ENCODE measurements at places on chromosomes 12 and 14.
A peak's percentile ranks its signal among the peaks of the same experiment; 100 is the strongest.

DNA sequence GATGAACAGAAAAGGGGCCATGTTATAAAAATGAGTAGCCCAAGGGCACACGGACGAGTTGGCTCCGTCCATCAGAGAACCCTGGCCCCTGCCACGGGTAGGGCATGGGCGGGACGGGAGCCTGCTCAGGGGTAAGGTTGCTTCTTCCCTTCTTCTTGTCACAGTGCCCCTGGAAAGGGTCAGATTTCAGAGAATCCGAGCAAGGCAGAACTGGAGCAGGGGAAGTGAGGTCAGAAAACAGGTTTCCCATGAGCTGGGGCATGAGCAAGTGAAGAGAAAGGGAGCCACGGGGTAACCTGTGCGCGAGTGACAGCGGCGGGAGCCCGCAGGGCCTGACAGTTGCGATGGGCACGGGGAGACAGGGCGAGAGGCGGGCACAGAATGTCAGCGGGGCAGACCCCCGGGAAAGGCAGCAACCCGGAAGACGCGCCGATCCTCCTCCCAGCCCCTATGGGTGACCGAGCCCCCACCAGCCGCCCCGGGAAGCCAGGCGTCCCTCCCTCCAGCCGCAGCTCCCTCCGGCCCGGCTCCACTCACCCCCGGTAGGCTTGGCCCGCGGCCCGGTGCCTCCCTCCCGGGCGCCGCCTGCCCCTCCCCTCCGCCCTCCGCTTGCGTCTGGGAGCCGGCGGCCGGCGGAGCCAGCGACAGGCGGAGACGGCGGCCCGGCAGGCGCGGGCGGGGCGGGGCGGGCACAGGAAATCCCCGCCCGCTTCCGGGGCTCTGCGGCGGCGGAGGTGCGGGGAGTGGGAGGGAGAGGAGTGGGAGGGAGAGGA lies at the start of gene ZNF641:
Gene ZNF641, minus strand, starts transcription at position 671 of the 773 bp plus-strand sequence. CDS start 2,829 bp downstream, outside the sequence.
- DNase-seq, result peak; percentile 94

DNA sequence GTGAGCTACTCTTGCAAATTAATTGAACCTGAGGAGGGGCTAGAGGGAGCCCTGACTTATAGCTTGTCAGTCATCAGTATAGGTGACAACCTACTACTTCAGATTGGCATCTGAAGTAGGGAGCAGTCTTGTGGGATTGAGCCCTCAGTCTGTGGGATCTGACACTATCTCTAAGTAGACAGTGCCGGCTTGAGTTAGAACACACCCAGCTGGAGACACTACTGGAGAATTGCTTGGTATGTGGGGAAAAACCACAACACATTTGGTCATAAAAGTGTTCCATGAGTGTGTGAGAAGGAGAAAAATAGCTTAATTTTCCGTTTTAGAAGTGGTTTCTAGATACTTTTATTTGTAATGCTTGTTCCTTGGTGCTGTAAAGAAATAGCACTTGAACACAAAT lies 30.5 kb upstream of the DDHD1 start:
- no peak for DNase-seq

DNA sequence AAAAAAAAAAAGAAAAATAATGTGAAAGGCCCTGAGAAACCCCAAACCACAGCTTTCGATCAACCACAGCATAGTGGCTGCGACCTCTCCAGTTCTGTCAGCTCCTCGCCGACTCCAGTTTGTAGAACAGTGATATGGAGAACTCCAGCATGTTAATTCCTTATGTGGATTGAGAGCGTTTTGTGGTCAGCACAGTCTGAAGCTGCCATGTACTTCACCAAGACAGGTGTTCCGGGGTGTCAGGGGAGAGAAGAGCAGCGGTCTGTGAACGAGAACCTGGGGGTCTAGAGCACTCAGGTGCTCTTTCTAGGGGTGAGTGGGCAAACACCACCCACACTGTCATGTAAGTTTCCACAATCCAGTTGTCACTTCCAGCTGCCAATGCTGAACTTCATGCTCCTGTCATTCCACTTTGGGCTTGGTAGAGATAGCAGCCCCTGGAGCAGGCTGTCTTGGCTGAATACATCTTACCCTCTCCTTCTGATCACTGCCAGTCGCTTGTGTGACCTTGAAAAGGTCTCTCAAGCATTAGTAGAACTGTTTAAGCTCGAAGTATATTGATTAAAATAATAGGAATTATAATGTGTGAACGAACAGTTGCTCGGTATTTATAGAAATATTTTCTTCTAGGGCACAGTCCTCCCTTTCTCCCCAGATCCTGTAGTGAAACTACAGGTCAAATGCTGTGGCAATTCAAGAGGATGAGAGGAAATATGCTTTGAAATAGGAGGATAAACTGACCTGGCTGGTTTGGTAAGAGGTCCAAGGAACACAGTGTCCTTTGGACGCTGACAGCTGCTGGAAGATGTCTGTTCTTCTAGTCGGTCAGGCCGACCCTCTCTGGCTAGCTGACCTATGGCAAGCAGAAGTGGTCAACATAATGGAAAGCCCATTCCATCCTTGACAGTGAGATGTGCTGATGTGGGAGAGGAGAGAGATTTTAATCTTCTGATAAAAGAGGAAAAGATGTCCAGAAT lies 15.7 kb upstream of the MAX start:
- no peak for DNase-seq

GRCh38 chr12:119911182-119911581 lies 34.1 kb upstream of the CIT start:
- DNase-seq, result no peak

- no peak for DNase-seq
Observed at GRCh38 chr14:94109915-94110250, 653 bp upstream of the IFI27 start.

GRCh38 chr14:43579671-43580070 lies 927.4 kb downstream of the FSCB start:
- no peak for DNase-seq

DNA sequence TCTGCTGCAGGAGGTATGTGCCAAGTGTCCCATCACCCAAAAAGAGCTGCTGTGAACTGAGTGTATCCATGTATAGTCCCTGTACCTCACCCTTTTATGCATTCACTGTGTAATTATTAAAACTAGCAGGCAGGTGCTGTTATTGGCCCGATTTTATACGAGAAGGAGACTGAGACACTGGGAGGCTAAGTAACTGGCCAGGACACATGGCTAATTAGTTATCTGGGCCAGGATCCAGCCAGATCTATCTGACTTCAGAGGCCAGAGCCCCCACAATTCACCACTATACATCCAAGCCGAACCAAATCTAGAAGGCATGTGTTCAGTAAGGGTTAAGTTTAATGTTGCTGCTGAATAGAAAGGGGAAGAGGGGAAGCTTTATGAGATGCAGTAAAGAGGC lies 73.4 kb downstream of the FRMD6 start:
- DNase-seq, result no peak

DNA sequence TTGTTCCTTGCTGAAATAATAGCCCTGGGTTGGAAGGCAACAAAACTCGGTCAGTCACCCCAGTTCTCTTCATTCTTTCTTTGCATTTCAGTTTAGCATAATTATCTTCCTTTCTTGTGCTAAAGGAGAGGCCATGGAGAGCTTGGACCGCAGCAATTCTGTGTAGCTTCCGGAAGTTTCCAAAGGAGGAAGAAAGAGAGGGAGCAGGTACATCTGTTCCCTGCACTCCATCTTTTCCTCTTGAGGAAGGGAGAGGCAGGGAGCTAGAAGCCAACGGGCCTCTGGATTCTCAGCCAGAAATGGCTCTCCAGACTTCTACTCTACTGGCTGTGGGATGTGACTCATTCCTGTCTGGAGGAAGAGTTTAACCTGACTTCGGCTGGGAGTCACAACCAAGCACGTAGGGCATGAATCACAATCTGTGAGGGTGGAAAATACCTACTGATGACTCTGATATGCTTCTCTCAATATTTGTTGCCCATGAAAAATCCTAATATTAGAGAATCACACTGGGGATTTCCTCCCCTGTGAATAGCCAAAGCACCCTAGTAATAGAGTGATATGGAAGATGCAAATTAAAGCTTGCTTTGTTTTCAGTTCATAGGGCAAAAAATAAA lies 17.0 kb downstream of the ANO6 start:
- peak; percentile 75 for DNase-seq

- DNase-seq, result no peak
Observed at GRCh38 chr14:41299924-41300323, 306.8 kb upstream of the LRFN5 start.

GRCh38 chr12:56596815-56597214 lies 33.3 kb downstream of the BAZ2A start:
- DNase-seq, result peak; percentile 86

DNA sequence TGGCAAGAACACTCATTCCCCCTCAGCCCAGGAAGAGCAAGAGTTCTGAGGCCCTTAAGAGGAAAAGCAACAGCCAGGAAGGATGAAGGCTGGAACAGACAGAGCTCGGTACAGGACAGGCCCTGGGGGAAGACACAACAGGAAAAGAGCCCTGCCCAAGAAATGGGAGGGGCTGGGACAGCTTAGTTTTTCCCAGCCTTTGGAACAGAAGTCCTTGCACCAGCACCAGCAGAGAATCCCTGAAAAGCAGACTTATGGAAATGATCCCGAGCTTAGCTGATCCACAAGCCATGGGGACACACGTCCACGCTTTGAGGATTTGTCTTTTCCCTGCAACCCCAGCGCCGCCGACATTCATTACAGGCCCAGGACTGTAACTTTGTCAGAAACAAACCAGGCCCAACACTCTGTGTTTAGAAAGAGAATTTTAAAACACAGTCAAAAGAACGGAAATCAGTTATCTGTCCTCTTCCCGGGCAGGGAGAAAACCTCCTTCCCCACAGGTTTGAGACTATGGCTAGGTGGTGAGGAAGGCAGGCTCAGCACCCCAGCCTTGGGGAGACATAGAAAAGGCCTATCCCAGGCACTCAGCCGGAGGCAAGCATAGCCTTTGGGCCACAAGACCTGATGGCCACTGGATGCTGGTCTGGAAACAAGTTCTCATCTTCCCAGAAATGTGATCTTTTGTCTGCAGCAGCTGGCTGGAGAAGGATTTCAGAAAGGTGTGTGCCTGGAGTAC lies 4.0 kb upstream of the AVIL start:
- no peak for DNase-seq

- no peak for DNase-seq
Observed at GRCh38 chr12:93813186-93813585, 136.0 kb downstream of the CRADD start.

DNA sequence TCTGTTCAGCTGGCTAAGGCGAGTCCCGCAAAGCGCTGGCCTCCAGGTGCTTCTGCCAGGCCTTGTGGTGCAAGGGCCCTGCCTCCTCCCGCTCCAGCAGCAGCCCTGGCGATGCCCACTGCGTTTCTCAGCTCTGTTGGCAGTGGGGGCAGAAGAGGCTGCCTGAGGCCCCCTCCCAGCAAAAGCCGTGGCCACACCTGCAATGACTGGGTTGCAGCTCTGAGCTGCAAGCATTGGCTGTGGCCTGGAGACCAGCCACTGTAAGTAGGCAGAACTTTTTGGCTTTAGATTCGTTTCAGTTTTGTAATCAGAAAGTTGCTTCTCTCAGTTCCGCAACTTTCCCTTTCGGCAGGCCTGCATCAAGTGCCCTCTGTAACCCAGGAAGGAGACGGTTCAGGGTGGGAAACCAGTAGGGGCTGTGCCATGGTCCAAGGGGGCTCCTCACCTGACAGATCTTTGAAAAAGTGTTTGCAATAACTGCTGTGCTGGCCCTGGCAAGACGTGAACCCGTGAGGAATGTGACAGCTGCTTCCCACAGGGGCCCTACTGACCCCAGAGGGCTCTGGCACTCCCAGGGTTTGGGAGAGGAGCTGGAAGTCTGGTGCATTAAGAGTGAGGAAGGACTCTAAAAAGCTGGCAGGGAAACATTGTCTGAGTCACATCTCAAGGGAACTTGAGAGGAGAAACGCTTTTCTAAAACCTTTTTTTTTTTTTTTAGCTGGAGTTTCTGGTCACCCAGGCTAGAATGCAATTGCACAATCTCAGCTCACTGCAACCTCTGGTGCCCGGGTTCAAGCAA lies 54.5 kb upstream of the MAX start:
- no peak for DNase-seq

- DNase-seq, result no peak
Observed at GRCh38 chr14:24310646-24311604, at the start of gene LTB4R. TSS of gene LTB4R (plus strand) at chr14:24311502. CDS start at chr14:24315652, 4,150 bp downstream.

- no peak for DNase-seq
Observed at GRCh38 chr12:109949089-109949488, 47.1 kb downstream of the GIT2 start.

DNA sequence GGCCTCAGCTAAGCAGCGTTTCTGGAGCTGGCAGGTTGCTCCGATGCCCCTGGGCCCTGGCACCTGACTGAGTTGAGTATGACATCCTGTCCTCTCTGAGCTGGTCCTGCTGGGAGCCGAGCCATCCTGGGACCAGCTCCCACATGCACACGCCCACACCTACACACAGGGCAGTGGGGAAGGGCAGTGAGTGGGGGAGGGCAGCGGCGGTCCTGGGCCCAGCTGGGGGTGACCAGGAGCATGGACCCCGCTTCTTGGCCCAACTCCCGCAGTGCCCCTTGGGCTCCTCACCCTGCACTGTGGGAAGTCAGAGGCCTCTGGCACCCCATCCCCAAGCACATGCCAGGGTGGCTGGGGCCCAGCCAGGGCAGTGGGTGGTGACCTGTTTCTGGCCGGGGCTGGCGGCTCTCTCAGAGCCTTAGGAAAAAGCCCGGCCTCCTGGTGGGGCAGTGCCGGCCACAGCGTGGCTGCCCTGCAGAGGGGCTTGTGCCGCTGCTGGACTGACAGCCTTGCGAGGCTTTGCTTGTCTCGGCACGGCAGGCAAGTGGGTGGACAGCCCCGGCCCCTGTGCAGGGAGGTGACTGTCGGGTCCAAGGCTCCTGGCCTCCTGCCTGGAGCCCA lies 5.9 kb upstream of the CRIP2 start:
- no peak for DNase-seq

- DNase-seq, result peak; percentile 17
Observed at GRCh38 chr12:108752387-108752786, 21.1 kb upstream of the CORO1C start.

DNA sequence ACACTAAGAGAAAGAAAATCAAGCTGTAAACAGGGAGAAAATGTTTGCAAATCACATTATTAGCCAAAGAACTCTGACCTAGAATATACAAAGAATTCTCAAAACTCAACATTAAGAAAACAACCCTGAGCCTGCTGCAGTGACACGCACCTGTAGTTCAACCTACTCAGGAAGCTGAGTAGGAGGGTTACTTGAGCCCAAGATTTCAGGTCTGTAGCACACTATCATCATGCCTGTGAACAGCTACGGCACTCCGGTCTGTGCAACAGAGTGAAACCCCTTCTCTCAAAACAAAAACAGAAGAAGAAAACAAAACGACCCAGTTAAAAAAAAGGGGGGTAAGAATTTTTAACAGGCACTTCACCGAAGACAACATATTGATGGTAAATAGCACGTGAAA lies 20.8 kb downstream of the SAV1 start:
- DNase-seq, result no peak

DNA sequence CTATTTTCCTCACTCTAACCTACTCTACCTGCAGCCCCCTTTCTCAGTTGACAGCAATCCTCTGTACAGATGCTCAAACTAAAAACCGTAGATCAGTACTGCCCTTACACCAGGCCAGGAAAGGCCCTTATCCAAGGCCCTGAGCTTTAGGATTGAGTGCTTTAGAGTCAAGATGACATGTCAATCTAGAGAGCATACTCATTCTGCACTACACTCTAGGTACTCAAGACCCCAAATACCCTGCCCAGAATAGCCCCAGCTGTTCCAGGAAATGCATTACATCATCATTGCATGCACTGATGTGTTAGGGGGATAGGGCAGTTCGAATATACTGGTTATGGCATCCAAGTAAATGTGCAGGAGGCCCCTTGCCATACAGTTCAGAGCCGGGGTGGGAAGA lies 3.5 kb upstream of the PHLDA1 start:
- no peak for DNase-seq

- no peak for DNase-seq
Observed at GRCh38 chr14:99514552-99515300, 33.5 kb downstream of the CCNK start.
